ENCODE measurements at places on chromosomes 2 and 18. TPM values are rescaled to one million over a fixed set of nuclear protein-coding genes. Genes with fewer than 3 reads are reported as not detected.

Gene AAMP
- total RNA-seq, result 68.4 TPM

Gene PIEZO2
- total RNA-seq, result not detected

Gene NEU2
- not detected for total RNA-seq

DNA sequence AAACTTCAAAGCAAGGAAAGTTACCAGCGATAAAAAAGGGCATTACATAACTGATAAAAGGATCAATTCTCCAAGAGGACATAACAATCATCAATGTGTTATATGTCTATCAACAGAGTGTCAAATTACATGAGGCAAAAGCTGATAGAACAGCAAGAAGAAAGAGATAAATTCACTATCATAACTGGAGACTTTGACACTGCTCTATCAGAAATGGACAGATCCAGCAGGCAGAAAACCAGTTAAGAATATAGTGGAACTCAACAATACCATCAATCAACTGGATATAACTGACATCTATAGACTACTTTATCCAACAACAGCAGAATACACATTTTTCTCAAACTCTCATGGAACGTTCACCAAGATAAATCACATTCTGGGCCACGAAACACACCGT lies 65.0 kb downstream of the ROCK2 start:
- DNase-seq, result no peak

- DNase-seq, result no peak
Measured at GRCh38 chr2:2233171-2233826, 97.8 kb downstream of the MYT1L start.

GRCh38 chr2:196276421-196276820 lies 105.0 kb upstream of the STK17B start:
- DNase-seq, result no peak

DNA sequence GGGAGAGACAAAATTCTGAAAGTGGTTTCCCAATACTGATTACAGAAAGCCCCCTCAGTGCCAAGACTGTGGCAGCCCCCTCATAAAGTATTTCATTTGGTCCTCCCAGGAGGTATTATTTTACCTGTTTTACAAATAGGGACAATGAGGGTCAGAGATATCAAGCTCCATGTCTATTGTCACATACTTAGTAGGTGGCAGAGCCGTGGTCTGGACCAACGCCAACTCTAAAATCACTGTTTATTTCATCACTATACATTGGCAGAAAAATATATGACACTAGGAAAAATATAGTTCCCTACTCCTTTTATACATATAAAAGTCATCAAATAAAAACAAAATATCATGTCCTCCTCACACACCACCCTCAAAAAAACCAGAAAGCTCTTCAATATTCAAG lies 68.6 kb downstream of the DHRS9 start:
- no peak for DNase-seq

GRCh38 chr2:68730828-68731227 lies 3.8 kb upstream of the ARHGAP25 start:
- no peak for DNase-seq

DNA sequence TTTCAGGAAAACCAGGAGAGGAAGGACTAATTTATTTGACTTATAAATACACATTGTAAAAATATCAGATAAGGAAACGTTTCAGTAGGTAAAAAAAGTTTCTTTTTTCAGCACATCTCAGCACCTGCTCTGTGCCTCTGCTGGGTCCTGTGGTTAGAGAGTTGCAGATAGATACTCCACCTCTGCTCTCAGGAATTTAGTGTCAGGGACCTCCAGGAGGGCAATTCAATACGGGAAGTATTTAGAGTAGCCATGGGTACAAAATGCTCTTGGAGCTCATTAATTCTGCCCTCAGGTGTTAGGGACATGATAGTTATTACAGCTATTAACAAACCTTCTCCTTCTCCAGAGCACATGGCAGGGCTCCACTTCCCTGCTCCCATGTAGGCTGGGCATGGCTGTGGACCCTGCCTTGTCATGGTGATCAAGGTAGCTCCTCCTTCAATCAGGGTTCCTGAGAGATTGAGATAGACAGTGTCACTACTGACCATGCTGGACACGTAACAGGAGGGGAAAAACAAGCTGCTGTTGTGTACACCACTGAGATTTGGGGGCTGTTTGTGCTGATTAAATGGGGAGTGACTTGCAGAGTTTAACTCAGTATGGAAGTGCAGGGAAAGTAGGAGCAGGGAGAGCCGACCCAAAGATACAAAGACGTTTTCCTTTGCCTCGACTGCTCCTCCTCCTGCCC lies 185.6 kb upstream of the COPS8 start:
- DNase-seq, result no peak

DNA sequence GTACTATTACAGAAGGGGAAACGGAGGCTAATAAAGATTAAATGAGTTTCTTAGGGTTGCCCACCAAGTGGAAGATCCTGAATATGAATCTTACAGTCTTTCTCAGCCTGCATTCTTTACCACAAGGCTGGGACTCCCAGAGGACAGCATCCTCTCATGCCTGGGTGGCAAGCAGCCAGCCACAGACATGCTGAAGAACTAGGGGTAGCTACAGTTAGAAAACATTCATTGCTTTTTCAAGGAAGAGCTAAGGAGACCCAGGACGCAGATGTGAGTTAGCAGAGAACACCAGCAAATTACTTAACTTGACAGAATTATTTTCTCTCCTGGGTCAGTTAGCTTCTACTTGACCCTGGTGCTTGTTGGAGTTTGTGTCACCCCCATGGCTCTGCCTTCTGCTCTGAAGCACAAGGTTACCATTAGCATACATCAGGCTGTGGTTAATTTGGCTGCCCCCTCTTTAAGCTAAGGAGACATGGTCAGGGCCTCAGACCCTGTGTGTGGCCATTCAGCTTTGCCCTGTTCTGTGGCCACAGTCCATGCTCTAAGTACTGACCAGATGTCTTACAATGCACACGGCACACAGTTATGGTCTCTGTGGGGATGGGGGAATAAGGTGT lies 132.3 kb upstream of the TNP1 start:
- DNase-seq, result no peak

DNA sequence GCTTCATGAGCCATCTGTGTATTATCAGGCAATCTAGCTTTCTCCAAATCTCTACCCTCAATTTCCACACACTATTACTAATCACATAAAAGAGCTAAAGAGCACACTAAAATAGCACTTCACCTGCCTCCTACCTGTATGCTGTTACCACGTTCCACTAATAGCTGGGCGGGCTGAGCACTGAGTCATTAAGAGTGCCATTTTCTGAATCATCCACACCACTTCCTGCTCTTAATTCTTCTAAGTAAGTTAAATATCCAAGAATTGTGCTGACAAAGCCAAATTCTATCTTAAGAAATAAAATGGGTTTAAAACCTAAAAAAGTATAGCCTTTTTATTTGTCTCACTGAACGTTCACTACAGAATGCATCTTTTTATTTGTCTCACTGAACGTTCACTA lies 35.7 kb downstream of the NOL10 start:
- DNase-seq, result peak; percentile 50

- no peak for DNase-seq
Measured at GRCh38 chr2:39435741-39436591, 1.1 kb downstream of the MAP4K3 start.

DNA sequence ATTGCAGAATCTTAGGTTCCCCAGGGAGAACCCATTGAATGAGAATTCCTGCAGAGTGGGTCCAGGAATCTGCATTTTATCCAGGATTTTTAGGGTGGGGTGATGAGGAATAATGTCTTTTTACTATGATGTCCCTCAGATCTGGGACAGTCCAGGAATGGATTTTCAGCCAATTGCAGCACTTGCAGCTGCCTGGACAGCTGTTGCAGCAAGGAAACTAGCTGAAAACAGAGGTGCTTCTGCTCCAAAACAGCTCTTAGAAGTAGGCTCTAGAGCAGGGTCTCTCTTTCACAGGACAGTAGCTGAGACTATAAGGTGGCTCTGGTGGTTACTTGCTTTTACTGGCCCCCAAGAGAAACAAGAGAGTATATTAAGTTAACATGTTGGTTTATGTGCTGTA lies 9.1 kb downstream of the GLI2 start:
- DNase-seq, result no peak

- DNase-seq, result no peak
Measured at GRCh38 chr2:108223573-108223972, 16.2 kb upstream of the SULT1C3 start.

GRCh38 chr2:85778646-85779379 lies 25.0 kb downstream of the ATOH8 start:
- no peak for DNase-seq

Data from activated naive CD4-positive, alpha-beta T cell treated with anti-CD3 and anti-CD28 coated beads, Interleukin-2, amount 50 U/mL, for 72 hours (primary cell).